ENCODE measurements at places on chromosomes 4 and X. TPM values are rescaled to one million over a fixed set of nuclear protein-coding genes. Genes with fewer than 3 reads are reported as not detected.

OTC gene
- total RNA-seq = not detected

- no peak for DNase-seq
These were observed 19.8 kb upstream of the ATXN3L start for GRCh38 chrX:13339607-13340006.

UNC5C gene
- total RNA-seq = not detected

DNA sequence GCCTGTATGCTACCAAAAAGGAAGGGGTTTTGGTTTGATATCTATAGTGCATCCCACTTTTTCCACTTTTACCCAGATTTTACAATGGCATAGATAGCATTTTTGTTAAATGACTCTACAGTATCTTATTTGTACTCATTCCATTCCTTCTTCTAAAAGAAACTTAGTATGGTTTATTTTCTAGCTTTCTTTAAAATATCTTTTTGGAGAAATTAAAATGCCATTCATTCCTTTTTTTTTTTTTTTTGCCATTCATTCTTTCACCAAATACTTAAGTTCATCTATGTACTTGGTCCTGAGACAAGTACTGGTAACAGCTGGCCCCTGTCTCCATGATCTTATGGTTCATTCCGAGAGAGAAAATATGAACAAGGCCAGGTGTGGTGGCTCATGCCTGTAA is 49.1 kb downstream of the MID1 start:
- DNase-seq = no peak

DNA sequence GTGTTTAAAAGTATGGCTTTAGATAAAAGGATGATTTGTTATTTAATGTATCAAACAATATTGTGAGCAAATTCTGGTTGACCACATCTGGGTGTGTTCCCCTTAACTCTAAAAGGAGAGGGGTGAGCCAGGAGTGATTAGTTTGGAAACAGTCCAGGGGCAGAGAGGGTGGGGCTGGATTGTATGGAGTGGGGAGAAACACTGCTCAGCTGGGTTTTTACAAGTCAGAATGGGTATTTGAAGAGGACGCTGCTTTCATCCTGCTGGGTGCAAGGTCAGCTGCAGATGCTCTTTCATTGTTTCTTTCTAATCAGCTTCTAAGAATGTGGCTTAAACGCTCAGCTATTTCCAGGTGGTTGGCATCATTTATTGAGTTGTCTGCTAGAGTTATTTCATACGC is 82.8 kb upstream of the LIMCH1 start:
- DNase-seq = no peak

- no peak for DNase-seq
These were observed 16.5 kb downstream of the UVSSA start for GRCh38 chr4:1363513-1363912.

- DNase-seq = no peak
These were observed 35.4 kb upstream of the SPON2 start for GRCh38 chr4:1207603-1208265.

GRCh38 chr4:99389606-99390005 is 37.1 kb upstream of the ADH1C start:
- DNase-seq = no peak

GRCh38 chr4:129641179-129641578 is 545.2 kb downstream of the C4orf33 start:
- peak; percentile 62 for DNase-seq

DNA sequence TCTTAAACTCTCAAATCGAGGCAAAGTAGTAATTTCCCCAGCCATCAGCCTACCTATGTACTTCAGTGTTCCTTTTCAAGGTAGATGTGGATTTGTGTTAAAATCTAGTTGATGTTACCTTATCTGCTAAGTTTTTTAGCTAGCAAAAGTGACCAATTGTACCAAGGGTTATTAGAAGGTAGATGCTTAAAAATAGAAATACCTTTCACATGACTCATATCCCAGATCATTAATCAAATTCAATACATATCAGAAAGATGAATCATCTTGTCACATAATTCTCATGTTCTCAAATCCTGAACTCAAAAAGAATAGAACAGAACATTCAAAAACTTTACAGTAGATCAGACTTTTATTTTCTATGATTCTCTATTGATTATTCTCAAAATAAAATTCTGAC is 3.5 kb downstream of the ENAM start:
- DNase-seq = no peak

GRCh38 chr4:112109360-112110058 is 35.7 kb upstream of the FAM241A start:
- DNase-seq = no peak

- DNase-seq = no peak
These were observed 10.8 kb upstream of the VCX3A start for GRCh38 chrX:6545712-6546111.

- no peak for DNase-seq
These were observed 136.6 kb upstream of the SH3RF1 start for GRCh38 chr4:169407217-169407845.

GRCh38 chrX:106963111-106963510 is 36.9 kb downstream of the MORC4 start:
- DNase-seq = no peak

EGFL6 gene
- total RNA-seq = 1.7 TPM

GRCh38 chrX:114390251-114390796 is 193.6 kb upstream of the HTR2C start:
- DNase-seq = no peak

GRCh38 chr4:145099653-145100052 is 1.5 kb downstream of the ABCE1 start:
- DNase-seq = no peak

CXCL11 gene
- not detected for total RNA-seq

LANCL3 gene
- 0.46 TPM for total RNA-seq

HSFX4 gene
- not detected for total RNA-seq

ZIC3 gene
- not detected for total RNA-seq

DNA sequence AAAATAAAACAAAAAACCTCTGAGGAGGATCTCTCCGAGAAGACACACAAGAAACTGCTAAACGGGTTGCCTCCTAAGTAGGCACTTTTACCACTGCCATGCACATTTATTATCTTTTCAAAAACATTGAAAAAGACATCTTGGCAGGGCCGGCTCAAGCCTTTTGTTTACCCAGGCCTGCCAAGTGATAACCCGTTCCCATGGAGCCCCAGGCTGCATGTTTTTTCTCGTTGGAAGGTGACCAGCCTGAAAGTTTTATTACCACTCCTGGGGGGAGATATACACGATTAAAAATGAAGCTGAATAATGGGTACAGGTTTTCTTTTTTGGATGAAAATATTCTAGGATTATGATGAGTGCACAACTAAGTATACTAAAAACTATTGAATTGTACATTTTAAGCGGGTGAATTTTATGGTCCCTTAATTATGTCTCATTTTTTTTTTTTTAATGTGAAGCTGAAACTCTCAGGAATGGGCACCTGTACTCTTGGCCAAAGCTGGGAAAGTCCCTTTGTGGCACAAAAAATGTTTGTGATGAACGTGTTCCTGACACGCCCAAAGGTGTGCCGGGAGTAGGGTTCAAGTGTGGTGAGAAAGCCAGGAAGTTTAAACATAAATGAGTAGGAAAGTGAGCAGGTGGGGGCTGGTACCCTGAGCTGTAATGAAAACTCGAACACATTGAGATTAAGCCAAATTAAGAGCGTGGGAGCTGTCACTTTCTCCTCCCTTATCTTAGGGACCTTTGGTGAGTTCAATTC is 1.5 kb upstream of the MAP7D2 start:
- DNase-seq = no peak

DNA sequence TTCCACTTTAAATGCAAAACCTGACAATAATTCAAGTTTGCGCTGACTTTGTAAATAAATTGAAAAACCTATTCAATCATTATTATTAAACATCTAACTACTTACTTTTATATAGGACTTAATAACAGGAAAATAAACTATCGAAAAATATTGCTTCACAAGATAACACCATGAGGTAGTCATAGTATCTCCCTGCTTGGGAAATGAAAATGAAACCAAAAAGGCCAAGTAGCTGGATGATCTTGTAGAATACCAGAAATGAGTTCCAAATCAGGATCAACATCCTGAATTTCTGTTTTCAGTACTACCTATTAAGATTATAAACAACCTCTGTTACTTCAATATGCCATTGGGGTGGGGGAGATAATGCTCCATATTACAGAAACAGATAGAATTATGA is 58.9 kb downstream of the CHIC2 start:
- DNase-seq = no peak

UGT2B11 gene
- total RNA-seq = not detected

ARR3 gene
- not detected for total RNA-seq

DNA sequence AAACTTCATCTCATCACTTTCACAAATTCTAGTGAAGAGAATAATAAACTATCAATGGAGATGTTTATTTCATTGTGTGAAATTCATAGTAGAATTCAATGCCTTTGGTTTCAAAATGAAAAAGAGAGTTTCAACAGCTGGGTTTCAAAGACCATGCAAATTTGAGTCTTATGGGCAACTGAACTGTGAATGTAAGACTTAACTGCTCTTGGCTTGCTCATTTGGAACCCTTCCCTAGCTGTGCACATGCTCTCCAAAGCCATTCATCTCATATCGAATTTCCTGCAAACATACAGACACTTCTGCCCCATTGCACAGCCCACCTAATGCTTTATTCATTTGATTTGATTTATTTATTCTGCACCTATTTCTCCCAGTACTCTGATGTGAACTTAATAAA is 154.5 kb downstream of the GRXCR1 start:
- DNase-seq = no peak

GRCh38 chrX:30851449-30851848 is 37.6 kb downstream of the TAB3 start:
- DNase-seq = no peak

DNA sequence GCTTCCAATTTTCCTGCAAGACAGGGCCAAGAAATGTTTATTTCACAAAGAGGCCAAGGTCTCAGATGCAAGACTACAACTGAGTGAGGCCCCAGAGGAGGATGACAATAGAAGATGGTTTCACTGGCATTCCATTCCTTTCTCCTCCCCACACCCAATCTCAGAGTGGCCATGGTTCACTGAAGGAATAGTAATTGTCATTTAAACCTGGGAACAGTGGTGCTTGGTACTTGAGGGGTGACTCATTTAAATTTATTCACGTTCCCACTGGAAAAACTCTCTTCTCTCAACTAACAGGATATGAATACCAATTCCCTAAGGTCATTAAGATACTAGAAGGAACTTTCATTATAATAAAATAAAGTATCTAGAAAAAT is 35.3 kb upstream of the CXCL8 start:
- DNase-seq = no peak

GRCh38 chr4:168981460-168981859 is 28.6 kb downstream of the CBR4 start:
- DNase-seq = no peak

SPATA4 gene
- total RNA-seq = not detected

- no peak for DNase-seq
These were observed 173.1 kb downstream of the DHX15 start for GRCh38 chr4:24411299-24411698.

- DNase-seq = no peak
These were observed 77.5 kb downstream of the RLIM start for GRCh38 chrX:74536832-74537371.
